KBM-7 (cell line): ENCODE measurements at places on chromosomes 4 and X.
A peak's percentile ranks its signal among the peaks of the same experiment; 100 is the strongest.

- DNase-seq, result no peak
These were observed 79.2 kb downstream of the CPZ start for GRCh38 chr4:8671712-8672290.

DNA sequence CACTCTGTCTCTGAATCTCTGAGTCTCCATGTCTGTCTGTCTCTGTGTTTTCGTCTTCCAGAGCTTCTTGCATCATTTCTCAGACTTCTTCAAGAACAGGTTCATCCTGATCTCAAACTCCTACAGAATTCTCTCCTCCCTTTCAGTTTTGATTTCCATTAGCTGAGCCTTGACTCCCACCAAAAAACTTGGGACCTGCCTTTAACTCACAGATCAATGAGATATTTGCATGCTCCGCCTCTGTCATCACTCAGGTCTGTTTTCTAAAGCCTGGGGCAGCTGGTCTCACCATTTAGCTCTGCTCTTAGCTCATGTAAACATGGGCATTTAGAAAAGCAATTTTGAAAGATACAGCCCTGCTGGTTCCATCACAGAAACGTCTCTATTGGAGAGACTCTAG, 8.6 kb downstream of the DAPP1 start:
- no peak for DNase-seq

- no peak for DNase-seq
These were observed 541.7 kb downstream of the BCOR start for GRCh38 chrX:39556056-39556455.

DNA sequence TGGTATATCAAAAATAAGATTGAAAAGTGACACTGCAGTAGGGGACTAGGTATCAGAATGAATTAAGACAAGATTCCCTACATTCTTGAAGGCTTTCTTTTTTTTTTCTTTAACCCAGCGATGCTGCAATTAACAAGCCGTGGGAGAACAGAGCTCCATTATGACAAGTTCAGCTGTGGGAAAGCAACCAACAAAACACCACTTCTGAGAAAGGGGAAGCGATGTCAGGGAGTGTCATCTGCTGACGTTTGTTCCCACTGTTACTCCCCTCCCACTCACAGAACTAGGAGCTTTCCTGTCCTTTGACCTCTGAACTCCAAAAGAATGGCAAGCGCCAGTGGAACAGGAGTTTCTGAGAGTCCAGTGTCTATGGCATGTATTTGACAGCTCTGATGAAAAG, 90.2 kb upstream of the SLITRK2 start:
- DNase-seq, result peak; percentile 45

DNA sequence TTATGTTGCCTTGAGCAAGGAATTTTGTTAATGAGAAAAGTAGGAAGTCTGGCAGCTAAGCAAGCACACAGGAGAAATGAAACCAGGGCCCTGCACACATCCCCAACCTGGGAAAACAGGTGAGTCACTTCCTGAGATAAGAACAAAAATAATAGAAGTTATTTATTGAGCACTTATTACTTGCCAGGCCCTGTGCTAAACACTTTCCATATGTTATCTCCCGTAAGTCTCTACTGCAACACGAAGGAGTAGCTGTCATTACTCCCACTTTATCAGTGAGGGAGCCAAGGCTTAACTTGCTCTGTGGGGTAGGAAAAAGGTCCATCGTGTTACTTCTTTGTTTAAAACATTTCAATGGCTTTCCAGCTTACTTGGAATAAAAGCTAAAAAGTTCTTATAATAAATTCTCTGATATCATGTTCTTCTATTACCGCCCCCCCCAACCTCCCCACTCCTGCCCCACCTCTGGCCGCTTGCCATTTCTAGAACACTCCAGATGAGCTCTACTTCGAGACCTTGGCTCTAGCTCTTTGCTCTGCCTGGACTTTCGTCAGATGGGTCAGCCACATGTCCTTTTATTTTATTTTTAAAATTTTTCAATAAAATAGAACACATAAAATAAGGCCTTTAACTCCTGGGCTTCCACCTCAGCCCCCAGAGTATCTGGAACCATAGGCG, 36.3 kb upstream of the PLAC8 start:
- no peak for DNase-seq

DNA sequence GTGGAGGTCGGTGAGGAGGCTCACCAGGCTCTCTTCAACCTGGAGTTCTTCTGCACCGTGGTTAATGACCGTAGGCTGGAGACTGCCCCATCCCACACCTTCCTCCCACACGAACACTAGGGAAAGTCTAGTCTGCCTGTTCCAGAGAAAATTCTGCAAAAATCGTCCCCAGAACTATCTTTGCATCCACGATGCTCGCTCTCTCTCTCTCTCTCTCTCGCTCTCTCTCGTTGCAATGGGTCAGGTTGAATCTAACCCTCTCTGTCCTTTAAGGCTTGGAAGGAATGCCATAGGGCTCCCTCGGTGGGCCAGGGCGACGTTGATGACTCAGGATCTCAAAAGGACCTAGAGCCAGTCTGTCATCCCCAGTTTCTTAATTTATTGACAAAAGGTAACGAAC, 111.4 kb downstream of the DCTD start:
- no peak for DNase-seq
